ENCODE measurements at places on chromosomes 1 and 21. TPM values are rescaled to one million over a fixed set of nuclear protein-coding genes. Genes with fewer than 3 reads are reported as not detected.

ZMYND12 gene
- total RNA-seq = 0.68 TPM

NPHP4 gene
- total RNA-seq = 31.9 TPM

E2F2 gene
- total RNA-seq = 23.5 TPM

LY9 gene
- not detected for total RNA-seq

MROH7 gene
- total RNA-seq = not detected

MMP23B gene
- total RNA-seq = 1.7 TPM

CLDN19 gene
- total RNA-seq = 0.19 TPM

GNG4 gene
- total RNA-seq = 38.2 TPM

HSD17B7 gene
- total RNA-seq = 60.1 TPM

C1orf87 gene
- total RNA-seq = not detected

FAM72D gene
- 6.2 TPM for total RNA-seq

TPM3 gene
- 364 TPM for total RNA-seq

ADORA1 gene
- 1.9 TPM for total RNA-seq

LAD1 gene
- total RNA-seq = not detected

PGLYRP4 gene
- not detected for total RNA-seq

SPATA45 gene
- total RNA-seq = 0.68 TPM

CRP gene
- not detected for total RNA-seq

SGIP1 gene
- 5.3 TPM for total RNA-seq

GPR161 gene
- total RNA-seq = 48.7 TPM

SELL gene
- total RNA-seq = not detected

MYOG gene
- not detected for total RNA-seq

MRPS6 gene
- total RNA-seq = 91.4 TPM

PLEKHN1 gene
- total RNA-seq = not detected

HCRTR1 gene
- 0.23 TPM for total RNA-seq

KCNJ6 gene
- 0.68 TPM for total RNA-seq

UBL4B gene
- total RNA-seq = not detected

TRABD2B gene
- total RNA-seq = 0.49 TPM

SH3BGR gene
- 2.3 TPM for total RNA-seq

CFHR1 gene
- total RNA-seq = 0.56 TPM

HPCA gene
- 1.2 TPM for total RNA-seq

DMRTA2 gene
- 0.18 TPM for total RNA-seq

LRRC39 gene
- 1.3 TPM for total RNA-seq

GPR3 gene
- 6.1 TPM for total RNA-seq

ERG gene
- total RNA-seq = 0.61 TPM

OR2L3 gene
- not detected for total RNA-seq

DEDD gene
- total RNA-seq = 36.2 TPM
